LHCN-M2 (cell line): ENCODE measurements at places on chromosomes 13 and 19.
A peak's percentile ranks its signal among the peaks of the same experiment; 100 is the strongest.

DNA sequence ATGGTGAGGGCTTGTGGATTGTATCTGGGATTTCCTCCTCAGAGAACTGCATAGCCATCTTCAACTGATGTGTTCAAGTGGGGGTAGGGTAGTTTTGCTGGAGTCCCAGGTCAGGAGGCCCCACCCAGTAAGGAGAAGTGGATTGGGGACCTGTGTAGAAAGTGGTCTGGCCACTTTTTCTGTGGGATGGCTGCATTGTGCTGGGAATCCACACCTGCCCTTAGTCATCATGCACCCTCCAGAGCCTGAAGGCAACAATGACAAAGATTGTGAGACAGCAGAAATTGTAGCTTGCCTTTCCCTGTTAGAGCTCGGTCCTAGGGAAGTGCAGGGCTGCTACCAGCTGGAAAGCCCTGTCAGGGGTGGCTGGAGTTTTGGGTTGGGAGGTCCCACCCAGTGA, 255.4 kb downstream of the NDFIP2 start:
- DNase-seq, result no peak

DNA sequence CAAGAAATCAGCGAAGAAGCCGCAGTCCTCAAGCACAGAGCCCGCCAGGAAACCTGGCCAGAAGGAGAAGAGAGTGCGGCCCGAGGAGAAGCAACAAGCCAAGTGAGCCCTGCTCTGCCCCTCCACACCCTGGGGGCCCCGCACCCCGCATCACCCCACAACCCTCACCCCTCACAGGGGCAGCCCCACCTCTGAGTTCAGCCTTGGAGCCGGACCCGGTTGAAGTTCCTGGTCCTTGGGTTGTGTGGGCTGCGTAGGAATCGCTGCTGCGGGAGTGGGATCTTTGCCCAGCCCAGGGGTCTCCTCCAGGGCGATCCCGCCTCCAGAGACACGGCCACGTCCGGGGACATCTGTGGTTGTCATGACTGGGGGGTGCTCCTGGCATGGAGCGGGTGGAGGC, 22.0 kb downstream of the PLIN4 start:
- DNase-seq, result no peak

DNA sequence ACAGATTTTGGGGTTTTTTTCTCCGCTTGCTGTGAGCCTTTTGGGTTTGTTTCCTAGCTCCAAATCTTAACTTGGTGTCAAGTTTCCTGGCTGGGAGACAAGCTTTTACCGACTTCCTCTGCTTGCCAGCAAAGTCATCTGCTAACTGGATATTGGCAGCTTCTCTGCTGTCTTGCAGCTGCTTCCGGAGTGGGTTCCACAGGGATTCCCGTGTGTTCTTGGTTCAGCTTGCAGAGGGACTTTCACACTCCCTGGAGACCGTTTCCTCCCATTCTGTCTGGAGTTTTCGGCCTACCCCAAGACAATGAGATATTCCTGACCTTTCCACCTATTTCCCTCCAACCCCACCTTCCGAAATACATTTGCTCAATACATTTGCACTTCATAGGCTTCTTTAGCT, 2.2 kb upstream of the COLGALT1 start:
- peak; percentile 95 for DNase-seq

GRCh38 chr19:47434088-47434487, 14.8 kb upstream of the MEIS3 start:
- no peak for DNase-seq

DNA sequence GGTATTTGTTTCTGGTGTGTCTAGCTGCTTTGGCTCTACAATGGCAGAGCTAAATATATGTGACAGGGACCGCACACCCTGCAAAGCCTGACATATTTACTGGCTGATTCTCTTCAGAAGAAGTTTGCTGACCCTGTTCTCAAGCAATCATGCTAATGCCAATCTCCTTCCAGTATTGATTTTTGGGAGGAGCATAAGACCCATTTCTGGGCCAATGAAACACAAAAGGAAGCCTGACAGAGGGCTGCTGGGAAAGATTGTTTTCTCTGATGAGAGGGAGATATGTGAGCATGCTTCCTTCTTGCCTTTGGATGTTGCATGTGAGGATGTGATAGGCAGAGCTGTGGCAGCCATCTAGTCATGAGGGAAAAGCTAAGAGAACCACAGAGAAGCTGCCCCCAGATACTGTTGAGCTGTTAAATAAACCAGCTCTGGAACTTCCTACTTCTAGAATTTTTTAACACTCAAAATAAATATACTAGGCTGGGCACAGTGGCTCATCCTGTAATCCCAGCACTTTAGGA, 31.4 kb upstream of the TPTE2 start:
- DNase-seq, result no peak

- DNase-seq, result no peak
Observed at GRCh38 chr19:6229216-6229913, 50.4 kb downstream of the MLLT1 start.

DNA sequence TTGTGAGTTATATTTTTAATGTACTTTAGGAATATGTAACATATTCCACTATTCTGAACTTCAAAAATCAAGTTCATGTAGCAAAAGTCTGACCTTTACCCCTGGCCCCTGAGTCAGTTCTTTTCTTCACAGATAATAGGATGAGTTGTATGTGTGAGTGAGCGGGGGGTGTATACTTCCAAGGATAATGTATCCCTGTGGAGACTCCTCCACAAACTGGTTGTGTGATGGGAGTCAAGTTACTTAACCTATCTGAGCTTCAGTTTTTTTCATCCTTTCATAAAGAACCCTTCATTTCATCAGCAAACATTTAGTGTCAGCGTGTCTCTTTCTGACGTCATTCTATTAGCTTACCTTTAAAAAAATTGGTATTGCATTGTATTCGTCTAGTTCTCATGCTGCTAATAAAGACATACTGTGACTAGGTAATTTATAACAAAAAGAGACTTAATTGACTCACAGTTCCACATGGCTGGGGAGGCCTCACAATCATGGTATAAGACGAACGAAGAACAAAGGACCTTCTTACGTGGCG, 288.1 kb upstream of the GPC6 start:
- no peak for DNase-seq

- peak; percentile 43 for DNase-seq
Observed at GRCh38 chr19:4676955-4677731, 7.0 kb upstream of the MYDGF start.
